ENCODE measurements at places on chromosomes 6 and 20.
A peak's percentile ranks its signal among the peaks of the same experiment; 100 is the strongest.

GRCh38 chr6:137737836-137738596 is 129.0 kb upstream of the TNFAIP3 start:
- DNase-seq: no peak

DNA sequence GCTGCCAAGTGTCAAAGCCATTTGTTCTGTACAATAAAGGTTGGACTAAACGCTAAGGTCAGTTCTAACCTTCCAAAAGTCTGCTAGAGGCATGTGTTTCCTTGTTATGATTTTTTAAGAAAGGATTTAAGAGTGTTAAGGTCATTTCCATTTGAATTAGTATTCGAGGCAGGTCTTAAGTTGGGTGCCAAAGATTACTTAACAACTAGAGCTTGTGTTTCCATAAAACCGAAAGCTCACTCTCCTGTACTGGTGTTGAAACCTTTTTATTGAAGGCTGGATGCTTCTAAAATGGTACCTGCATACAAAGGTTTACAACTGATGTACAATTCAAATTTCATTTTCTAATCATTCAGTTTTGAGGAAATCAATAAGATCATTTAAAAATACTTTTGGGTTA is 82.4 kb downstream of the RNF144B start:
- no peak for DNase-seq

GRCh38 chr6:81366972-81367371 is 385.5 kb downstream of the TENT5A start:
- no peak for DNase-seq

- DNase-seq: no peak
These were observed 34.0 kb upstream of the FAM83C start for GRCh38 chr20:35326021-35326739.

GRCh38 chr20:50126662-50127061 is 13.7 kb upstream of the UBE2V1 start:
- DNase-seq: no peak

DNA sequence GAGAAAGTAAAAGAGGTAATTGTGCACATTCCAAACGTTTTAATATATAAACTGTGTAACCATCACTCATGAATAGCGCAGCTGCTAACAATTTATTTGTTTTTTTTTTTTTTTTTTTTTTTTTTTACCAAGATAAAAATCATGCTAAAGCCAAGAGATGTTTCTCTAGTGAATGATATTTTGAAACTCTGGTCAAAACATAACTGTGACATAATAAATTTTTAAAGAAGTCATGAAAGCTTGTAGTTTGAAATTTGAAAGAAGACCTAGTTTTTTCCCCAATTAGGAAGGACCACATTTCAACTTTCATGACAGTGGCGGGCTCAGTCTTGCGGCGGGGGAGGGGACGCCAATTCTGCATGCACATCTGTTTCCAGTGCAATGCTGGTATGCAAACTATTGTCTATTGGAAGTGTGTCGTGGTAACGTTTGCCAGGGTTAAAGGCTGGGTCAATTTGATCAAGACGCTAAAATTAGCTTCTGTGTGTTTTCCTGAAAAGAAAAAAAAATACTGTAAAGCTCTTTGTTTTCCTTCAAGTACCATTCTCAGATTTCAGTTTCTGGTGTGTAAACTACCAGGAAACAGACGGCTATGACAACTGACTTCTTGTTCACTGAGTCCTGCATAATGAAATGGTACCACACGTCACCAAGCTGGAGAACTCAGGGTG is 211.9 kb downstream of the FOXC1 start:
- DNase-seq: no peak

DNA sequence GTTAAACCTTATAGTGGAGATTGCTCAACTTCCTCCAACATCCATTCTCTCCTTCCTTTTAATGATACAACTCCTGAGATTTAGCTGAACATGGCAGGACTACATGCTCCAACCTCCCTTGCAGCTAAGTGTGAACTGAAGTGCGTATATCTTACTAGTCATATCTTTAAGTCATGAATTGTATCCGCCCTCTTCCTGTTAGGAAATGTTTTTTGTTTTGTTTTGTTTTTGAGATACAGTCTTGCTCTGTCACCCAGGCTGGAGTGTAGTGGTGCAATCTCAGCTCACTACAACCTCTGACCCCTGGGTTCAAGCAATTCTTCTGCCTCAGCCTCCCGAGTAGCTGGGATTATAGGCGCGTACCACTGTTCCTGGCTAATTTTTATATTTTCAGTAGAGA is 8.8 kb upstream of the OSTM1 start:
- DNase-seq: no peak

DNA sequence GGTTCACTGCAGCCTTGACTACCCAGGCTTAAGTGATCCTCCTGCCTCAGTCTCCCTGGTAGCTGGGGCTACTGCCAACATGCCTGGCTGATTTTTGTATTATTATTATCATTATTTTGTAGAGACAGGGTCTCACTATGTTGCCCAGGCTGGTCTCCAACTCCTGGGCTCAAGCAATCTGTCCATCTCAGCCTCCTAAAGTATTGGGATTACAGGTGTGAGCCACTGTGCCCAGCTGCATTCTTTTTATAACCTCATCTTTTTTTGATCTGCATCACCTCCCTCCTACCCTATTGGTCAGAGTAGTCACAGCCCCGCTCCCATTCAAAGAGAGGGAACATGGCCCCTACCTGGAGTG is 23.6 kb upstream of the IER3 start:
- DNase-seq: no peak

GRCh38 chr20:20969701-20970280 is 136.4 kb downstream of the LINC00237 start:
- no peak for DNase-seq

- DNase-seq: peak; percentile 26
These were observed 9.9 kb downstream of the NRN1 start for GRCh38 chr6:5996714-5997419.

DNA sequence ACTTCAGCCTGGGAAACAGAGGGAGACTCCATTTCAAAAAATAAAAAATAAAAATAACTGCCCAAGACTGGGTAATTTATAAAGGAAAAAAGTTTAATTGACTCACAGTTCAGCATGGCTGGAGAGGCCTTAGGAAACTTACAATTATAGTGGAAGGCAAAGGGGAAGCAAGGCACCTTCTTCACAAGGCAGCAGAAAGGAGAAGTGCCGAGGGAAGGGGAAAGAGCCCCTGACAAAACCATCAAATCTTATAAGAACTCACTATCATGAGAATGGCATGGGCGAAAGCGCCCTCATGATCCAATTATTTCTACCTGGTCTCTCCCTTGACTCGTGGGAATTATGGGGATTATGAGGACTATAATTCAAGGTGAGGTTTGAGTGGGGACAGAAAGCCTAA is 95.5 kb upstream of the LGSN start:
- no peak for DNase-seq

DNA sequence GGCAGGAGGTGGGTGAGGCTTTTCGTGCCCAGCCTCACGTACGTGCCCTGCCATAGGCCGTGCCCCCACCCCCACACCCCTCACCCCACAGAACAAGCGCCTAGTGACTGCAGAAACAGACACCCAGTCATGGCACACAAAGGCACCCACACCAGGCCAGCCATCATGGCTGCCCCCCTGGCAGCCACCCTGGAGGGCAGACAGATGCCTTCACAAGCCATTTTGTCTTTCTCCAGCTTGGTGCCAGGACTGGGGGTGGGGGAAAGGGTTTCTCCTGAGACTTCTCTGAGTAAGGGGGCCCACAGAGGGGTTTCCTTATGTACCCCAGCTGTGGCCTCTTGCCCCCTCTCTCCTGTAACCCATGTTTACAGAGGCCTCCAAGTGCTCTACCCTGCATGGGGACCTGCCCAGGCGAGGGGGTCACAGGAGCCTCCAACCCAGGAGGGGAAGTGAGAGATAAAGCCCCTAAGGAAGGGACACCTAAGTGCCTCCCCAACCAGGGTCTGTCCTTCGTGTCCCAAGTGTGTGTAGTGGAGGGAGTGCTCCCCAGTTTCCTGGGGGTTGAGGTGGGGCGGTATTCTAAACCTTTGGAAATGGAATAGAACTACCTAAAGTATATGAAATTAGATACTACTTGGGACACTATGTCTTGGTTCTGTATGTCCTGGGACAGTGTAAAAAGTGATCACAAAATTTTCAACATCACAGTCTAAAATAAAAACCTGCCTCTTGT is 49.9 kb downstream of the MRPL14 start:
- no peak for DNase-seq

DNA sequence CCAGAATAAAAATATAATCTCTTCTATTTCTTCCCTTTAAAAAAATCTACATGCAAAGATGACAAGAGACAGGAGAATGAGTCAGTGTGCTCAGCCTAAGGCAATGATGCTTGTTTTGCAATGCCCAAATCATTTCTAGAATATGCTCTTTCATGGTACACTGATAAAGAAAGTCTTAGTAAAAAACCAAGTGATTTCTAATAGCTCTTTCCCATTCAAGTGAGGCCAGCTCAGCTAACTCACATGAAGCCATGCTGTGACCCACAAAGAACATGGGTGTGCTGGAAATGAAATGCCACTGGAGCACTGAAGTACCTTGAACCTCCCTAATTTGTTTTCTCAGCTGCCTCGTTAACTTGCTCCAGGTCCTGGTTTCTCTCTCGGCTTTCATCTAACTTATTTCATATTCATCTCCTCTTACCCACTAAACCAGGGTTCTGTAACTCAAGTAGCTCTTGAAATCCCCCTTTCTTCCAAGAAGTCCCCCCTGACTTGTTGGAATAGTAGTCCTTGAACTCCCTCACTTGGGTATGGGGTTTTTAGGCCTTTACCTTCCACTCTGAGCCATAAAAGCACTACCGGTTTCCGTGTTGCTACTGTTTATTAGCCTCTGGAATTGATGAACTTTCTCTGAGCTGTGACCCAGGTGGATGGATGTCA is 92.7 kb downstream of the IRF4 start:
- no peak for DNase-seq

GRCh38 chr20:25054995-25055629 is 2.8 kb downstream of the ACSS1 start:
- no peak for DNase-seq

DNA sequence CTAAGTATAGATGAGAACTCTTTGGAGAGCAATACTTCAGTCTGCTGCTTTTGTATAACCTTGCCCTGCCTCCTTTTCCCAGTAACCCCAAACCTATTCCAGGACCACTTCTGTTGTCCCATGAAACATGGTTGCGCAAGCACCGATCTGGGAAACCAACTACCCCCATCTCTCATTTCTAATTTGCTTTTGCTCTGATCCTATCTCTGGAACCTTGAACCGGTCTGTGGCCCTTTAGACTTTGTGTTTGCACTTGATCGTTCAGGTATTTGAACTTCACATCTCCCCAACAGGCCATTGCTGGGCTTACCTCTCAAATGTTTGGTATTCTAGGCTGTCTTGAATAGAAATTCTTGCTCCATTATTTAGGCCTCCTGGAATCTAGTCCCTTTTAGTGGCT is 25.0 kb downstream of the L3MBTL3 start:
- no peak for DNase-seq

- no peak for DNase-seq
These were observed 19.2 kb downstream of the TUBB2B start for GRCh38 chr6:3208098-3208774.

- DNase-seq: no peak
These were observed 18.0 kb downstream of the DYNLT1 start for GRCh38 chr6:158626360-158627167.

DNA sequence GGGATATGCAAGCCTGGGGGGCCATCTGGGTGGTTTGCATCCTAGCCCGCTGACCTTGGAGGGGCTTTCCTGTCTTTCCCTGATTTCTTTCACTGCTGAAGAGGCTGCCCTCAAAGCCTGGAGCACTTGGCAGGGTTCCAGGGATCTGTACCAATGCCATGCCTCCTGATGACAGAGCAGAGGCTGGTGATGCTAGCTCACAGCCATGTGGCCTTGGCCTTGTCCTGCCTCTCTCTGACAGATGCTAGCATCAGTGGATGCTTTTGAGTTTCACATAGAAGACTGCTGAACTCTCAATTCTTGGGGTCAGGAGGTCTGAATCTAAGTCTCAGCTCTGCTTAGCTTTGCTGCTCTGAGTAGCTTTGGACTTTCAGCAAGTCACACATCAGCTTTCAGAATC is 21.9 kb upstream of the RREB1 start:
- no peak for DNase-seq

- DNase-seq: no peak
These were observed 2.5 kb upstream of the MANEA start for GRCh38 chr6:95574811-95575210.

- DNase-seq: no peak
These were observed 348.9 kb upstream of the KCNQ5 start for GRCh38 chr6:72272958-72273357.

DNA sequence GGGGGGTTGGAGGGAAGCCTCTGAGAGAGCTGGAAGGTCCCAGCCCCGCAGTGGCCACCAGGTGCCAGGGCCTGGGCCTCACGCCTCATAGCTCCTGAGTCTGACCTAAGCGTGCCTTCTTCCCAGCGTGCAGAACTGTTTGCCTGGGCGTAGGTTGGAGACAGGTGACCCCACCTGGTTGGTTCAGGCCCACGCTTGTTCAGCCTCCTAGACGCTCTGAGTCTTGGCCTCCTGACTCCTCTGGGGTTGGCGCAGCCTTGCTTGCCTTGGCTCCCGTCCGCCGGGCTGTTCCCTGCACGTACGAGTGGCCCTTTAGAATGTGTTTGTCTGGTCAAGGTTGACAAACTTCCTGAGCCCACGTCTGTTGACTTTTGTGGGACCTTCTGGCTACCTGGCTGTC is 70.8 kb downstream of the EYA2 start:
- DNase-seq: no peak

DNA sequence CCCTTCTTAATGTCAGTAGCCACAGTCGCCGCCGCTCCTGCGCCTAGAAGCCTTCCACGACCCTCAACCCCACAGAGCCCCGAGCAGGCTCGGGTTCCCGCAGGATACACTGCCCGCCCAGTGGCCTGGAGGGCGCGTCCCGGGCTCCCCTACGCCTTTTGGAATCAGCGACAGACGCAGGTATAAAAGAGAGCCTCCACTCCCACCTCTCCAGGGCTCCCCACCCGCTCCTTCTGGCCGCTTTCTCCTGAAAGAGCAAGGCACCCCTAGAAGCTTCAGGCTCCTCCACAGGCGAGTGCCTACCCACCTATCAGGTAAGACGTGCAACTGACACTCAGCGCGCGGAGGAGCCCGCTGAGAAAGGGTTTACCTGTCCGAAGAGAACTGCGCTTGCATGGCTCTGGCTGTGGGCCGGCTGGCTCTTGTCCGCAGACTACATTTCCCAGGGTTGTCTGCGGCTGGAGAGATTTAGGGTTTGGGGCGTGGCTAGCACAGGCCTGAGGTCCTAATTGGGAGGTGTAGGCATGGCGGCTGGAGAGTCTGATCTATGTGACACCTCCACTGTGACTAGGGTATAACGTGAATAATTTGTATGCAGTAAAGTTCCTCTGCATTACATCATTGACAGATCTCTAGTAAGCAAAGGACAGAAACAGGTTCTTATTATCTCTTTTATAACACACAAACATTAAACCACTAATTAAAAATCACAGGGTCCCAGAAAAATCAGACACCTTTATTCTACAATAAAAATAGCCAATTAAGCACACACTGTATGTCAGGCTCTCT is 13.5 kb upstream of the ZNF391 start:
- DNase-seq: peak; percentile 74

GRCh38 chr6:139482287-139482686 is 107.8 kb upstream of the CITED2 start:
- DNase-seq: no peak

- DNase-seq: no peak
These were observed 1.5 kb downstream of the ZC3H12D start for GRCh38 chr6:149483334-149483725.

All from activated CD4-positive, alpha-beta T cell treated with anti-CD3 and anti-CD28 coated beads, Interleukin-2, amount 50 U/mL, for 48 hours (primary cell).